ENCODE measurements at places on chromosomes 3 and 15.

DNA sequence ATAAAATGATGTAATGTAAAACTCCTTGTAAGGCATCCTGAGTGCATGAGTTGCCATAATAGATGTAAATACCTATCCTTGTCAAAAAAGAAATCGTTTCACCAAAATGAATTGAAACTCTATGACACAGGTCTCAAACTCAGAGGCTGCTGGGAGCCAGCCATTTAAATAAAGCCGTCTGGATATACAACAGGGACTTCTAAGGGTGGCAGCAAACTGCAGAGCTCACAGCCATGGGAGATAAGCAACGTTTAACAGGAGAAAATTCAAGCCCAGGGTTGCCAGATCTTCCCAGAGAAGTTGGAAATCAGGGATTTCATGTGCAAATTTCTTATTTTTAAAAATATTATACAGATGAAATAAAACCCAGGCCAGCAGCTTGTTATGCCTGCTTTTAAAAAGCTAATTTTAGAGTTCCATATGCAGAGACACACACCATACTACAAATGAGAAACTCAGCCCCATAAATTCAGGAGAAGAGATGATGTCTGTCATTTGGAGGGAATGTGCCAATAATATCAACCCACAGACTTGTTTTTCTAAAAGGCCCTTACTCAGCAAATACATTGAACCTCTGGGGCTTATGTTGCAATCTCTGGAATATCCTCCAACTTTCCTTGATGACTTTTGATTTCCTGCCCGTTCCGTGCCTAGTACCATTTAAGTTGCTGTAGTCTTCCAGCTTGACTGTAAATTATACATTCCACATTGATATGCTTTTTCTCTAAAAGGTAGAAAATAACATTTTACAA lies 75.6 kb downstream of the AQP9 start:
- no peak for DNase-seq

GRCh38 chr3:65233561-65233960 lies 545.8 kb upstream of the ADAMTS9 start:
- no peak for DNase-seq

GRCh38 chr15:71634820-71635560 lies 175.4 kb upstream of the NR2E3 start:
- DNase-seq: no peak

DNA sequence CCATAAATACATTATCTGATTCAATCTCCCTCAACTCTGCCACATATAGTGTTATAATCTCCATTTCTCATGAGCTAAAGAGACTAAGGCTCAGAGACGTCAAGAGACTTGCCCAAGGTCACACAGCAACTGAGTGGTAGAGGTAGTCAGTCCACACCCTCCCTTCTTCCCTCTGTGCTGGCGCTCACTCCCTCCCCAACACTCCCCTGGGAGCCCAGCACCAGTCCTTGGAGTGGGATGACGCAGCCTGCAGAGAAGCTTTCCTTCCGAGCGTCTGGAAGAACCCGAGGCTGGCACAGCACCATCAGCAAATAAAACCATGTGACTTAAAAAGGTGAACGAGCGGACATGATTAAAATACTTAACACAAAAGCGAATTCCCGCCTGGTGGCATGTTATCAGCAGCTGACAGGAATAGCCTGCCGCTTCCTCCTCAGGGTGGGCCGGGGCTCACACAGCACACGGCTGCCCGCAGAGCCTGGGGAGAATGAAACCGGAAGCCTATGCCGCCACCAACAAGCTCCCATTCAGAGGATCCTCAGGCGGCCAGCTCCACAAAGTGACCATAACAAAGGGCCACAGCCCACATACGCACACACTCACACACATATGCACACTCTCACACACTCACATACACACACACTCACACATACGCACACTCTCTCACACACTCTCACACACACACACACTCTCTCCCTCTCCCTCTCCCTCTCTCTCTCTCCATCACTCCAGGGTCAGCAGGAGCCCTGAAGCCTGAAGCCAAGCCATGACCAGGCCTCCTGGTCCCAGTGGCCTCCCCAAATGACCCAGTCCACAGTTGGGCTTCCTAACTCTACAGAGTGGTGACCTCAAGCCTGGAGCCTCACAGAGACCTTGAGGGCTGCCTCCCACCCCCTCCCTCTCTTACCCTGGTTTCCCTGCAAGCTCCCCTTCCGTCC lies 120.5 kb downstream of the XXYLT1 start:
- DNase-seq: peak; percentile 36

DNA sequence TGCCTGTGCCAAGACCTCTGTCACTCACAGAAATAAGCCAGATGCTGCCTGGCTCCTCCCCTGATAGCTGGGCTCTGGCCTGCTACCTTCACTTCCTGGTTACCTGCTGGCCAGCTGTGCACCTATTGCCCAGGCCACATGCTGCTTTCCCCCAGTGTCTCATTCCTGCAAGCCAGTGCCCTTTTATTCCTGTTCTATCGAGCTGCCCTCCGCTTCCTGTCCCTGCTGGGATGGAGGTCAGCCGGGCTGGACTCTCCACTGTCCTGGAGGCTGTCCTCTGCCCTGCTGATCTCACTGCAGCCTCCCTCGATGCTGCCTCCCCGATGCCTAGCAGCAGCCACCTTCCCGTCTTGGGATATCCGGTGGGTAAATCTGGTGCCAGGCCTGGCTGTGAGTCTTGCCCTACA lies 37.0 kb upstream of the SNRPA1 start:
- no peak for DNase-seq

DNA sequence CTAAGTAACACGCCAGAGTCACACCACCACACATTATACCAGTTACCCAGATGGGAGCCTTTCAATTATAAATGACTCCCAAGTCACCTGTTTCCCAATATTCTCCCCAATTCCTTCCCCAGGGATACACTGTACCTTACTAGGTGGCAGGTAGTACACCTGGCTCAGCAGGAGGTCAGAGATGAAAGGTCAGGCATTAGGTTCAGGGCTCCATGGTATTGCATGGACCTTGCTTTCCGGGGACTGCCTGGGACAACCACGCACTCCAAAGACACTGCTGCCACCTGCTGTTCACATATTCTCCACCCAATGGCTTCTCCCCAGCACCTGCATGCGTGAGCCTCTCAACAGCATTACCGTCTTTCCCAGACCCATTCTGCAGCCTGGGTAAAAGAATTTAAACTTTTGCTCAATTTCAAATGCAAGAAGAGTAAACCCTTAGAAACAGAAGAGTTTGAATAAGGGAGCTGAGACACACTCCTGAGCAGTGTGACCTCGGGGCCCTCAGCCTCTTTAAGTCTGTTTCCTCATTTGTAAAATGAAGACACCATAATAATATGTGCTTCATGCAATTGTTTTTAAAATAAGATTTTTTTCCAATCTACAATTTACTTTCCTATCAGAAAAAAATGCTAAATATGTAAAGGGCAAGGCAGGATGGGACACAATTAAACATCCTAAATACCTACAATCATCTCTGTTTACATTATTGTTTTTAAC lies 28.0 kb upstream of the LACTB start:
- DNase-seq: peak; percentile 68

DNA sequence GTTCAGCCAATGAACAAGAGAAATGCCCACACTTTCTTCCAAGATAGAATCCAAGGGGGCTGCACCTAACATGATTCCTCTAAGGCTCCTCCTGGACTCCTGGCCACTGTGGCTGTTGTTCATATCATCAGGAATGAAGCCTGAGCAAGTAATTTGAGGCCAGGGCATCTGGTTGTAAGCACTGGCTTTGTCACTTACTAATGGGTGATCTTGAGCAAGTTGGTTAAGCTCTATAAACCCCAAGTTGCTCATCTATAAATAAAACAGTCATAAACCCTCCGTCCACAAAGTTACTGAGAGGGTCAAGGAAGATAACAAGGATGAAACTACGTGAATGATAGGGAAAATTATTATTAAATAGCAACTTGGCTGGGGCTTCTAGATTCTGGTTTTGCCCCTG lies 58.3 kb downstream of the CDC25A start:
- no peak for DNase-seq

- no peak for DNase-seq
These were observed 187.4 kb upstream of the LINGO1 start for GRCh38 chr15:77819851-77820728.

GRCh38 chr15:78991476-78991875 lies 46.6 kb upstream of the CTSH start:
- no peak for DNase-seq

DNA sequence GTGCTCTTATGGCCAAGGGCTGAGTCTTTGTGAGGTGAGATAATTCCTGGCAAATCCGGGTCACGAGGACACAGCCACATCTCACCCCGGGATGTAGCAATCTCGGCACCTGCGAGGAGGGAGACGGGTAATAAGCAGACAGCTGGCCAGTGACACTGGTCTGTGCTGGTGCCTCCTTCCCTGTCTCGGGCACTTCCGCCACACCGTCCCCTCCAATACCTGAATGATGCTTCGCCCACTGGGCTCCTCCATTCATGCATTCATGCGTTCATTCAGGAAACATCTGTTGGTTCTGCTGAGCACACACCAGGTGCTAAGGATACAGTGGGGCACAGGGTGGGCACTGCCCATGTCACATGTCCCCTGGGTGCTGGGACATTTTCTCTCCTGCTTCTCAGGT lies 60.1 kb downstream of the ATP10A start:
- DNase-seq: no peak

DNA sequence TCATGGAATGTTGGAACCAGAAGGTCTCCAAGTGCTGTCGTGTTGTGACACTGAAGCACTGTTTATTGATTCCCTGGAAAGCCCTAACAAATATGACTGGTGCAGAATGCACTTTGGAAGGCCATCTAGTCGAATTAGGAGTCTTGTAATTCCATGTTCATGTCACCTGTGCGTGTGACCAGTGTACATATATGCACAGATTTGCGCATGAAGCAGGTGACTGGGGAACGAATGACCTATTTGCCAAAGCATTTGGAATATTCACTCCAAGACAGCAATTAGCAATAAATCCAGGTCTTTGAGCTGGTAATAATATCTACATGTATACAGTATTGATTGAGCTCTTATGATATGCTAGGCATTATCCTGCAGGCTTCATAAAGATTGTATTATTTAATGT lies 177.5 kb upstream of the PFN2 start:
- no peak for DNase-seq

All from CD4-positive, alpha-beta T cell treated with Interleukin-6 at 100 ng/mL for 8 hours (primary cell).